Activated CD8-positive, alpha-beta memory T cell treated with anti-CD3 and anti-CD28 coated beads, Interleukin-2, amount 10 ng/mL, durations not matched to agents 7 days and 5 days (primary cell): ENCODE measurements at places on chromosomes 13 and 19. TPM values are rescaled to one million over a fixed set of nuclear protein-coding genes. Genes with fewer than 3 reads are reported as not detected.

- no peak for DNase-seq
Measured at GRCh38 chr13:53138376-53139036, 109.9 kb downstream of the OLFM4 start.

DNA sequence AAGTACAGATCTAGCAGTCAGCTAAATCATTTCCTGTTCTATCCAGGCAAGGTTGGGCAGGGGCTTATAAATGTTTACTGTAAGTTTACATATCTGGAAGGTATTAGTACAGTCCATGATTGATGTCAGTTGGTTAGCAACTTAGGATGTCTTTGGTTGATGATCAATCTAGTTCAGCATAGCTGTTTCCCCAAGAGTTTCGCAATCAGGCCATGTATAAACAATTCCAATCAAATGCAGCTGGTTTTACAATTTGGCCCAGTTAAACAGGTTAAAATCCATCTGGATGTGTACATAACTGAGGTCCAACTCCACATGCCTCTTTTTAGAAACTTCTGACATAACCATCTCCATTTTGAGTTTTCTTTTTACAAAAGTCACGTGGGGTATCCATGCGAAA is 6.9 kb downstream of the ZNF221 start:
- no peak for DNase-seq

DNA sequence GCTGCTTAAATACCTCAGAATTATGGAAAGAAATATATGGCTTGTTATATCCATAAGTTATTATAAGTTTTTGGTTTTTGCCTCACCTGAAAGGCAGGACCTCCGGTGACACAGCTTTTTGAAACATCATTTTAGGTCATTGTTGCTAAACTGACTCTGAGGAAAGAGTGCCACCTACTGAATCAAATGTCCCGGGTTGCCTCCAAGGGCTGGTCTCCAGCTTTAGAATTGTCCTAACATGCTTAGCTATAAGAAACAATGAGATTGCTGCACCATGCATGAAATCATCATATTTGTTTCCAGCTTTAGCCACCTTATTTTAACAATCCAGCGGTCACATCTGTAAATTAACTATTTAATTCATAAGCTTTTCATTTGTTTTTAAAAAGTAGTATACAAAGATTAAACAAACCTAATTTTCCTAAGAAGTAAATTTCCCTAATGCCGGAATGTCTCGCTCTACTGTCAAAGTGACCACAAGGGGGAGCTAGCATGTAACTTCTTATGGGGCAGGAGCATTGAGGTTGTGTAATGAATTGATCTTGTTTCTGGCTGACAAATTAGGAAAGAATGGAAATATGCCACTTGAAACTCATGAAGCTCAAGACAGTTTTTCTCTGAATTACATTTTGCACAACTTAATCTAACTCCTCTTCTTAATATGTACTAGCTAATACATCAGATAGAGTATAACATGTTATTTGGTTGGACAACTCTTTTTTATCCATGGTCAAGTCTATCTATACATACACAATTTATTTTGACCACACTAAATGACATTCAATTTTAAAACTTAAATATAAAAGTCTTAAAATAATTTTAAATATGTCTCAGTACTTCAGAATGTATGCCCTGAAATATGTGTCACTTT is 6.7 kb upstream of the PCDH17 start:
- DNase-seq = no peak

GRCh38 chr19:45615795-45616703 is 14.0 kb upstream of the GPR4 start:
- DNase-seq = peak; percentile 88

Gene CC2D1A
- total RNA-seq = 34.0 TPM
